Activated CD8-positive, alpha-beta memory T cell treated with anti-CD3 and anti-CD28 coated beads, Interleukin-2, amount 10 ng/mL, durations not matched to agents 7 days and 5 days (primary cell): ENCODE measurements at places on chromosomes 11 and 22. TPM values are rescaled to one million over a fixed set of nuclear protein-coding genes. Genes with fewer than 3 reads are reported as not detected.

The OR8G5 gene
- not detected for total RNA-seq

The KRTAP5-1 gene
- not detected for total RNA-seq

The KRTAP5-10 gene
- not detected for total RNA-seq

The SYT12 gene
- not detected for total RNA-seq

DNA sequence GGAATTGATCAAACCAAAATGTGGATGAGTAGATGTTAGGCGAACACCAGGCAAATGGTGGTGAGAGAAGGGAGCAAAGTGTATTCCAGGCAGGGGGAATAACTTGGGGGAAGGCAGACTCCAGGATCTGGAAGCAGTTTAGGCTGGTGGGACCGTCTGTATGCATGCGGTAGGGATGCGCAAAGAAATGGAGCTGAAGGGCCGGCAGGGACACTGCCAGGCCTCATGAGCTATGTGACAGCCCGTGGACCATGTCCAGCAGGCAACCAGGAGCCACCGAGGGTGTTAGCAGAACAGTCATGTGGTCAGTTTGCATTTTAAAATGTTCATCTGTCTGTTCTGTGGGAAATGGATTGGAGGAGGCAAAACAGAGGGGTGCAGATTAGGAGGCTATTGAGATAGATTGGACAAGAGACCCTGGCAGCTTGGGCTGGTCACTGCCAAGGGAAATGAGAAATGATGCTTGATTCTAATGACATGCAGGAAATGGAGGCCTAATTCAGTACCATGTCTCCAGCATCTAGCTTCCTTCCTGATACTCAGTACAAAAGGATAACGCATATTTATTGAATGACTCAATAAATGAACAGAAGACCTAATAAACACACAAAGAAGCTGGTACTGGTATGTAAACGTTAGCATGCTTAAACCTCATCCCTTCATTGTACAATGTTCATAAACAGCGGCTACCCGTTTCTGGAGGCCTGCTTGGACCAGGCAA, 412.4 kb downstream of the BUD13 start:
- no peak overlapping the region for H3K4me3 ChIP-seq
- H3K27me3 ChIP-seq = no peaks in the 10 kb centered on the region
- H3K27ac ChIP-seq = no peak overlapping the region

DNA sequence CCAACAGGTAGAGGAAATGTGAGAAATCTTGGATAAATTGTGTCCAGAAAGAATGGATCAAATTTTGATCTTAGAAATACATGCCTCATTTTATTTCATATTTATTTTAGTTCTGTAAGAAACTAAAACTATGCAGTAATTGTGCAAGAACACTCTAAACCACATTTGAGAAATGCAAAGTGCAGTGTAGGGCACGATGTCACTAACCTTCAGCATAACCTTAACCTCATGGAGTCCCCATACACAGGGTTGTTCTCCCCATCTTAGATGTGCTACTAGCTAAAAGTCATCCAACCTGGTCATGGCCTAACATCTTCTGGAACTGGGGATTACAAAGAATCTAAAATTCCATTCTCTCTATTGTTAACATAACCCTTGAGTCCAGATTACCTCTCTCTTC, 48.4 kb upstream of the ARHGAP42 start:
- no peaks in the 10 kb centered on the region for H3K4me1 ChIP-seq
- no peak overlapping the region for H3K27ac ChIP-seq
- H3K4me3 ChIP-seq = no peak overlapping the region
- H3K27me3 ChIP-seq = no peaks in the 10 kb centered on the region
- DNase-seq = no peak

- H3K27ac ChIP-seq = no peak overlapping the region
- no peaks in the 10 kb centered on the region for H3K36me3 ChIP-seq
- no peaks in the 10 kb centered on the region for H3K27me3 ChIP-seq
- no peak overlapping the region for H3K4me3 ChIP-seq
- no peaks in the 10 kb centered on the region for H3K4me1 ChIP-seq
Observed at GRCh38 chr11:16336204-16336603, 20.1 kb downstream of the SOX6 start.

DNA sequence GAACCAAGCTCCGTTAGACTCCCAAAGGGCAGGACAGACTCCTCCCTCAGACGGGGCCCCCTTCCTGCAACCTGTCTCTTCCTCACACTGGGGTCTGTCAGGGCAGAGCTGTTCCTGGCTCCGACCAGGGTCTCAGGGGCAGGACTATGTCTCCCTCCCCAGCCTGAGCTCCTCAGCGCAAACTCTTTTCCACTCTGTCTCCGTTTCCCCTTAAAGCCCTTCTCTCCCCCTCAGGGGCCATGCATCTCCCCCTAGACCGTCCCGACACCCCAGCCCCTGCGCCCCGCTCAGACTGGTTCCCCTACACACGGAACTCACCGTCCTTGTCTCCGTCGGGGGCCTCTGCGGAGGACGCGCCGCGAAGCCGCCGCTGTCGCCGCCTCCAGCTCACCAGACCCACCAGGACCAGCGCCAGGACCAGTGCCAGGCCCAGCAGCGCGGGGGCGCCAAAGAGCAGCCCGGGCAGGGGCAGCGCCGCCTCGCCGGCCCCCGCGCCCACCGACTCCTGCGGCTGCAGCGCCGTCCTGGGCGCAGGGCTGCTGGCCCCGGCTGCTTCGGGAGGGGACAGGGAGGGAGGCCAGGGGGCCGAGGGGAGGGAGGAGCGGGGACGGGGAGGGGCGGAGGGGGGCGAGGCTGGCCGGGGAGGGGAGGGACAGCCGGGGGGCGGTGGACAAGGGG, 684 bp downstream of the TNFRSF13C start:
- peaks cover 7% of the 10 kb centered on the region for H3K4me1 ChIP-seq
- peaks cover 16% of the 10 kb centered on the region for H3K27me3 ChIP-seq
- H3K27ac ChIP-seq = no peak overlapping the region
- DNase-seq = peak; percentile 82
- no peaks in the 10 kb centered on the region for H3K36me3 ChIP-seq
- peak overlapping the region; percentile 57 for H3K4me3 ChIP-seq

- H3K4me1 ChIP-seq = peaks cover 6% of the 10 kb centered on the region
- H3K27me3 ChIP-seq = no peaks in the 10 kb centered on the region
- peak; percentile 40 for DNase-seq
Observed at GRCh38 chr11:67493548-67494370, 10.9 kb downstream of the AIP start.

DNA sequence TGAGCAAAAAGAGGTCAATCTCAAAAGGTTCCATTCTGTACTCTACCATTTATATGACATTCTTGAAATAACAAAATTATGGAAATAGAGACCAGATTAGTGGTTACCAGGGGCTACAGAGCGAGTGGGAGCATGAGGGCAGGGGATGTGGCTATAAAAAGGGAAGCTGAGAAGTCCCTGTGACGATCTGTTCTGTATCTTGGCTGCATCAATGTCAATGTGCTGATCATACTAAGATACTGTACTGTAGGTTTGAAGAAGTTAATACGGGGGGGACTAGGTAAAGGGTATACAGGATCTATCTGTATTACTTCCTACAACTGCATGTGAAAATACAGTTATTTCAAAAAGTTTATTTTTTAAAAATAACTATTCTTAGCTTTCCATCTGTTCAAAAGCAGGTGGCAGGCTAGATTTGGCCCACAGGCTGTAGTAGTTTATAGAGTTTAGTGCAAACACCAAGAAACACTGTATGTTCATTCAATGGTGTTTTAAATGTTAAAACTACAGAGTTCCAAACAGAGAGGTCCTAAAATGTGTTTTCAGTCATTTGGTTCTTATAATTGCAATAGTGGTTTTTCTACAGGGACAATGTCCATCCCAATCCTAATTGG, 78.2 kb downstream of the SMCO4 start:
- H3K4me3 ChIP-seq = no peak overlapping the region
- no peak overlapping the region for H3K27ac ChIP-seq
- H3K36me3 ChIP-seq = no peaks in the 10 kb centered on the region
- peaks cover 7% of the 10 kb centered on the region for H3K27me3 ChIP-seq
- DNase-seq = no peak

GRCh38 chr22:39444247-39444800, 12.5 kb upstream of the MGAT3 start:
- peaks cover 31% of the 10 kb centered on the region for H3K4me1 ChIP-seq
- H3K4me3 ChIP-seq = no peak overlapping the region
- peaks cover 2% of the 10 kb centered on the region for H3K36me3 ChIP-seq
- no peak overlapping the region for H3K27ac ChIP-seq
- H3K27me3 ChIP-seq = peaks cover 7% of the 10 kb centered on the region

GRCh38 chr22:29773233-29773632, 6.1 kb downstream of the UQCR10 start:
- H3K27ac ChIP-seq = no peak overlapping the region
- H3K27me3 ChIP-seq = no peaks in the 10 kb centered on the region
- H3K4me3 ChIP-seq = no peak overlapping the region
- H3K4me1 ChIP-seq = peaks cover 8% of the 10 kb centered on the region
